ENCODE measurements at places on chromosomes 2 and 18.

- DNase-seq = no peak
Observed at GRCh38 chr2:898319-898718, 52.3 kb upstream of the SNTG2 start.

DNA sequence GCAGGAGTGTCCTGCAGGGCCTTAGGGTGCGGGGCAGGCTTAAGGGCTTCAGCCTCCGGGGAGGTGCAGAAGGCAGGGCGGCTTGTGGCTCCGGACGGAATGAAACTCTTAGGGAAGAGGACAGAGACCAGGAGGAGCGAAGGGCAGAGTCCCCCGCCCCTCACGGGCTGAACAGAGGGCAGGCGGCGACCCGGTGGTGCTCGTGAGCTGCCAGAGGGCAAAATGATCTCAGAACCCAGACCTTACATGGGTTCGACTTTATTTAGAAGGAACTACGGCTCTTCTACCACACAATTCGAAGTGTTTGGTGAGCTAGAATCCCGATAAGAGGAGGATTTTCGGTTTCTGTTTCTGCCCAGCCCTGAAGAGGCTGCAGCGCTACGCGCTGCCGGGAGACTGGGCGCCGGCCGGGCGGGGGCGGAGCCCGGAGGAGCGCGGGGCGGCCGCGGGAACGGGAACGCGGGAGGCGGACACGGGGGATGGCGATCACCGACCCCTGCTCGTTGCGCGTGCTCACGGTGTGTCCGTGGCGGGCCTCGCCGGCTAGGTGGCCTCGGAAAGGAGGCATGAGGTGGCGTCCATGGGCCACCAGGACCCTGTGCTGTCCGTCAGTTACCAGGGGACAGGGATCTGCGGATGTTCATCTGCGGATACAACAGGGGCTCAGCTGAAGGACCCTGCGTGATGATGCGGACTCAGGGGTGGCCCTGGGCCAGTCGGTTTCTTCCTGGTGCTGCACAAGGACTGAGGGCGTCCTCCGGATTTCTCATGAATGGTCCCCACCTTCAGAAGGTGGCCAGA is 4.2 kb upstream of the SP100 start:
- no peak for DNase-seq

- DNase-seq = no peak
Observed at GRCh38 chr2:181643151-181643550, 13.8 kb downstream of the CERKL start.

GRCh38 chr2:42350434-42351063 is 10.5 kb downstream of the COX7A2L start:
- no peak for DNase-seq

DNA sequence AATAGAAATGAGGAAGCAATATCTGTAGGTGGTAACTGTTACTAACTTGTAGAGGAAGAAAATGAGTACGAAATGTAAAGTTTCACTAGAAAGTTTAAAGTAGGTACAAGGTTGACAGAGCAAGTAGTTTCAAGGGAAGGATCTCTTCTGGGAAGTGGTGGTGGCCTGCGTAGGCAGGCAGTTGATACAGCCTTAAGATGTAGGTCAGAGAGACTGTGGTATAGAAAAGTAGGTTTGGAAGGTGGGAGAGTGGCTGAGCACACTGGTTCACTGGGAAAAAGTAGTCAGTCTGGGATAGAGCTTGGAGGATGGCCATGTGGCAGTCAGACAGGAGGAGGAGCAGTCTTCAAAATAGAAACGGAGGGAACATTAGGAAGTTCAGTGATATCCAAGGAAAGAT is 23.5 kb downstream of the KDM3A start:
- no peak for DNase-seq

GRCh38 chr2:119549241-119549640 is 5.0 kb downstream of the CFAP221 start:
- DNase-seq = no peak

DNA sequence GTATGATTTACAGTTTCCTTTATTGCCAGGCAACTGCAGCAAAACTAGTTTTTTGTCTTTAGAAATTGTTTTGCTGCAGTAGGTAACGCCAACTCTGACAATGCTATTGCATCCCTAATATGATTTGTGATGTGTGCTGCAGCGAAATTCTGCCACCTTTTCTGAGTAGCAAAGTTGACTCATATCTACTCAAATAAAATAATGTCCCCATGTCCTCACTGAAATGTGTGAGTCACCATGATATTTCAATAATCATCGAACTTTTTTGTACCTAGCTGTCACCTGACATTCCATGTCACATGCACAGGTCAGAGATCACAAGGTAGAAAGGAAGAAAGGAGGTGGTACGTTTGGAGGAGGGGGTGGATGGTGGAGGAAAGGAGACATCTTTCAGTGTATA is 205.0 kb downstream of the RAD51AP2 start:
- no peak for DNase-seq

- no peak for DNase-seq
Observed at GRCh38 chr2:106282462-106283170, 88.5 kb upstream of the UXS1 start.

GRCh38 chr2:213161759-213162515 is 10.5 kb upstream of the IKZF2 start:
- no peak for DNase-seq

- DNase-seq = no peak
Observed at GRCh38 chr2:19677825-19678518, 223.8 kb downstream of the TTC32 start.

DNA sequence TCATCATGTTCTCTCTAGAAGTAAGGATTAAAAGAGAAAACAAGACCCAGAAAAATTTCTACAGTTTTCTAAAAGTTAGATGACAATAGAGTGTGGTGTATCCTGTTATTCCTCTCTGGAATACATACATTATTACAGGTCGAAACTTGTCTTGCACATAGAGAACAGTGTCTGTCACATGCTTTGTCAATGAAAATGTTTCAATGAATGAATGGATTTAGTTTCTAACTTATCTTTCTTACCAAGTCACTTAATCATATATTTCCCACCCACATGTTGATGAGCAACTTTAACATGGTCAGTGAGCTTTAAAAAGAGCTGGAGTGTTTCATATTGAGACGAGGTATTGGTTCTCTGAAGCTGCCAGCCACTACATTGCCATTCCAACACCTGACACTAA is 4.3 kb downstream of the DSG4 start:
- DNase-seq = peak; percentile 7

GRCh38 chr2:70994009-70994698 is 519 bp downstream of the TEX261 start:
- no peak for DNase-seq

DNA sequence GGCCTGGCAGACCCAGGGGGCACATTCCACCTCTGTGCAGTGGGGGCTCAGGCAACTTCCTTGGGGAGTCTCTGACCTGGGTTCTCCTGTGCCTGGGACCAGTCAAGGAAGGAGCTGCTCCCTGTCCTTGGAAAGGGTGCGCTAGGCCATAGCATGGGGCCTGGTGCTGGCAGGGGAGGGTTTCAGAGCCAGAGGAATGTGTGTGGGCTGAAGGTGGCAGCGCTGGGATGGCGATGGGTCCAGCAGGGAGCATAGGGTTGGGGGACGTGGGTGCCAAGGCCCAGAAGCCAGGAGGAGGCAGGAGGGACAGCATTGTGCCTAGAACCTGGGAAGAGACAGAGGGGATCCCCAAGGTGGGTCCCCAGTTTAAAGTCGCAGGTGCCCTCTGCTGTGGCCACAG is 66.3 kb upstream of the TUBA3E start:
- no peak for DNase-seq

DNA sequence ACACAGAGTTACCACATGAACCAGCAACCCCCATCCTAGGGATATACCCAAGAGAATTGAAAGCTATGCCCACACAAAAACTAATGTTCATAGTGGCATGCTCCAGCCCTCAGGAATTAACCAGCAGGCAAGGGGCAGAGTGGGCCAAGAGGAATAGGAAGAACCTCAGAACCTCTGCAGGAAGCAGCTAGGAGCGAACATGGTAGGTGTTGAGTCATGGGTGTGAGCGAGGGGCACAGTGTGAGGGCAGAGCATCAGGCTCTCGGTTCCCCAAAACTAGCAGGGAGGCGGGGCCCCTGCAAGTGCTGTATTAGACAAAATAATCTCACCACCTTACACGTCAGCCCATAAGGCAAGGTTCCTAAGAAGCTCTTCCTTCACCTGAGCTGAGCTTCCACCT is 5.6 kb upstream of the RUFY4 start:
- DNase-seq = no peak

GRCh38 chr2:108621087-108621559 is 86.9 kb downstream of the LIMS1 start:
- DNase-seq = peak; percentile 69

DNA sequence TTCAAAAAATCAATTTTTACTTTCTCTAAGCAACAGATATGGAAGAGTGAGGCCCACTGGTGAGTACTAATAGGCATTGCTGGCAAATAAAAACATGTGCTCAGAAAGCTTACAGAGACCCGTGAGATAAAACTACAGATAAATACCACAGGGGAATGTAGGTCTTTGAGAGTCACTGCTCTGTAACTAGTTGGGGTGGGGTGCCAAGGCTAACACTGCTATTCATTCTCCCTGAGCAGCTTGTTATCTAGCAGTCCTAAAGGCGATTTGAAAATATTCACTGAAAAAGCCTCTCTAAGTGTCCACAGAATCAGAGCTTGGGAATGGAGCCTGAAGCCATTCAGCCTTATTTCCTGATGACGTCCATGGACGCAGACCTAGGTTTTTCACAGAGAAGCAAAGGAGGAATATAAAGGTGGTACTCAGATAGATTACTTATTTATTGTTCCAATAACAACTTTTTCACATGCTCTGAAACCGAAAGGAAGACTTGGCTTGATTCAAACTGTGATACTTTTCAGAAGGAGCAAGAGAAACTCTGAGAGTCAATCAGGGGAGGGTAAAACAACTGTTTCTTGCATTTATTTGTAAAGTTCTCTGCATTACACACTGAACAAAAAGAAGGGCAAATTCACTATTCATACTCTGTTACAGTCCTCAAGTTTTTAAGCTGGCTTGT is 188.4 kb downstream of the PPP1R1C start:
- DNase-seq = no peak

- no peak for DNase-seq
Observed at GRCh38 chr2:98233941-98234340, 112.3 kb upstream of the CNGA3 start.

GRCh38 chr2:65267008-65267407 is 39.4 kb downstream of the ACTR2 start:
- DNase-seq = no peak

DNA sequence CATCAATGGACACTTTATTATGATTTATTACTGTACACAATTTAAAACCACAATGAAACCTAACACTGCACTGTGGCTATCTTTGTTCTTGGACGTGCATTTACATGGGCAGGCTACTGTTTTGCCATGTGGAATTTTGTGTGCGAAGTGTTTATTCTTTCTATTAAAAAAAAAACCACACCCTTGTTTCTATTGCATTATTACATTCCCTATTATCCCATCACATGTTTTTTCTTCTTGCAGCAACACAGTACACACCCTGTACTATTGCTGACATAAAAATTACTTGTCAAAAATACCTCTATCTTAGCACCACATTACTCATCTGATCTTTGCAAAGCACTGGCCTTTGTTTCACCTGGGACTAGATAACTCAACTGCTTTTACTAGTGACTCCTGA is 1.5 kb downstream of the RNF152 start:
- DNase-seq = peak; percentile 70

- DNase-seq = no peak
Observed at GRCh38 chr2:186093174-186093573, 354.6 kb downstream of the FSIP2 start.

- no peak for DNase-seq
Observed at GRCh38 chr18:44358402-44358801, 322.3 kb upstream of the SETBP1 start.

- DNase-seq = peak; percentile 56
Observed at GRCh38 chr2:220277445-220277975, 650.1 kb downstream of the SLC4A3 start.

DNA sequence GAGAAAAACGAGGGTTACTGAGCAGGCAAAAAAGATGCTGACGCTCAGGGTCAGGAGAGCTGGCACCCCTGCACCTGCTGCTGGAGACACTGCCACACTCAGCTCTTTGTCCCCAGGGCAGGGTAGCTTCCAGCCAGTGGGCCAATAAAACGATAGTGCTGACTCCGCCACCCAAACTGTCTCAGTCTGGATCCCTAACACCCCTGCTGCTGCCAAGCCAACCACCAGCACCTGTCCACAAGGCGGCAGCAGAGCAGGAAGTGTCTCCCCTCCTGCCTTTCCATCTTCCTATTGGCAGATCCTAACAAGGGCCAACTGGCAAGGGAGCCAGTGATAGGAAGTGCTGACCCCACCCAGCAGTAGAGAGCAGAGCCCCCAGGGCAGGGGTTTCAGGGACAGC is 531.5 kb upstream of the SALL3 start:
- DNase-seq = no peak

DNA sequence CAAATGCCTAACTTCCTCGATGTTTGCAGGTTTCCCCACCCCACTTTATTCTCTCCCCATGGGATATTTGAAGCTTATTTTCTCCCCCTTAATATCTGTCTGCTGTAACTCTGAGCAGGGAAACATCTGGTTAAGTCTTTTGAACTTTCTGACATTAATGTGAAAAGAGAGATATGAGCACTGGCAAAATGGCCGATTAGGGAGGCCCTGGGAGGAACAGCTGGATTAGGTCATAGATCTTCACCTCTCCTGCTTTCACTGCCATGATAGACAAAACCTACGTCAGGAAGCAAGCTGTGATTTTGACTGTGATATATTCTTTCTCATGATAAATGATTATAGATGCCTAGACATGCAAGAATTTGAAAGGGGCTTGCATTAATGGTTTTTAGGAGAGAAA is 43.6 kb downstream of the LYPD6B start:
- DNase-seq = no peak

DNA sequence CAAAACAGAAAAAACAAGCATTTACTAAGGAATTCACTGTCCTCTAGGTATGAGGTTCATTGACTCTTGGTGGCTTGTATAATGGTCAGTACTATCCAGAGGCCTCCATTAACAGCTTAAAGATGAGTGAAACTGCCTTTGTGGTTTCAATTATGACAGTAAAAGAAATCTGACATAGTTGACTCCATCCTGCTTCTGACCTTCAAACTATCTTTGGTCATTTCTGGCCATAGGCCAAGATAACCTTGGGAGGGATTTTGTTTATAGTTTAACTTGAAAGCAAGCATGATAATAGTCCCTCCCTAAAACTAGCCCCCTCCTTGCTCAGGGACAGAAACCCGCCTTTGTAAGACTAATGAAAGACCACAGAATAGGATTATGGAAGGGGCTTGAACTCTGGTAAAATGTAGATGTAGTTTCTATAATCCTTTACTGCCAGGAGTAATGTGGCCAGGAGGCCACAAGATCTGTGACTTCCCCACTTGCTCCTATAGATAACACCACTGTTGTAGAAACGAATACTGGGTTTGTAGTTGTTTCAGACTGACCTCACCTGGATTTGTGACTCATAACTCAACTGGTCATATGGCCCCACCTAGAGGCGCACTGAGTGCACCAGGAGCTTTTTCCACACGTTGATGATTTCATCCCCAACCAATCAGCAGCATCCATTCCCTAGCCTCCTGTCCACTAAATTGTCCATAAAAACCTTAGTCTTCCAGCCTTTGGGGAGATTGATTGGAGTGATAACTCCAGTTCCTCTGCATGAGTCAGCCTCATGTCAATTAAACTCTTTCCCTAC is 8.6 kb upstream of the PLEKHM3 start:
- no peak for DNase-seq

GRCh38 chr2:100934504-100935371 is 67.4 kb upstream of the RPL31 start:
- no peak for DNase-seq
